ENCODE measurements at places on chromosomes 5 and 9. TPM values are rescaled to one million over a fixed set of nuclear protein-coding genes. Genes with fewer than 3 reads are reported as not detected.
A peak's percentile ranks its signal among the peaks of the same experiment; 100 is the strongest.

MAST4 gene
- 17.8 TPM for total RNA-seq

GRCh38 chr9:114378883-114379282 is 8.9 kb downstream of the AKNA start:
- H3K36me3 ChIP-seq = no peaks in the 10 kb centered on the region
- no peaks in the 10 kb centered on the region for H3K27me3 ChIP-seq
- no peak overlapping the region for H3K4me3 ChIP-seq
- DNase-seq = no peak

- no peak overlapping the region for H3K4me3 ChIP-seq
- H3K27ac ChIP-seq = no peak overlapping the region
- DNase-seq = no peak
- no peaks in the 10 kb centered on the region for H3K27me3 ChIP-seq
Observed at GRCh38 chr5:59656351-59657254, 236.9 kb downstream of the PDE4D start.

DNA sequence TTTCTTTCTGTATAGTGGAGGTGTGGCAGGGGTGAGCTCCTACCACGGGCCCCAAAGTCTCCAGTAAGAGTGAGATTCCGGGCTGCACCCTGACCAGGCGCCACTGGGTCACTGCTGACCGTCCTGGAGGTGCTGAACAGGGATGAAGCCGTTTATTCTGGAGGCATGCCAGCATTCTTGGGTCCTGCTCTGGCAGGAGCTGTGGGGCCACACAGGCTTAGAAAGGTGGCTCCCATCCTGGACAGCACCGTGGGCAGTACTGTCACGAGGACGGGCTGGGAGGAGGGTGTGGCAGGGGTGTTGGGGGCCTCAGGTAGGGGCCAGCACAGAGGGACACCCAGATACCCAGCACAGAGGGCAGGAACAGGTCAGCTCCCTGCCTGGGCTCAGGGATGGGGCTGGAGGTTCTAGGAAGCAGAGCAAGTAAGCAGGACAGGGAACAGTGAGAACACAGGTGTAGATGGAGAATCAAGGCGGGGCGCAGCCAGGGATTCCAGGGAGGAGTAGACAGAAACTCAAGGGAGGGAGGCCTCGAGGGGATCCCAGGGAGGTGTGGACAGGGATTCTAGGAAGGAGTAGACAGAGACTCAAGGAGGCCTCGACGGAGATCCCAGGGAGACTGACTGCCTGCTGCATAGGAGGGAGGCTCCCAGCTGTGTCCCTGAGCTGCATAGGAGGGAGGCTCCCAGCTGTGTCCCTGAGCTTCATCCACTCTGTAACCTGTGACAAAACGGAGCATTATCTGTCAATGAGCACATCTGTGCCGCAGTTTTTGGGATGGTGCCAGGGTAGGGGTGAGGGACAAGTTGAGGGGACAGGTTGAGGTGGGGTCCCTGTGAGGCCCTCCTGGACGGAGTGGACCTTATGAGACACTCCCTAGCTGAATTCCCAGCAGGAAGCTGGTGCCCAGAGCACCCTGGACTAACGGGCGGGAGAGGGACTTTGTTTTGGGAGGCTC is 1.1 kb upstream of the PLEKHG4B start:
- H3K4me3 ChIP-seq = peak overlapping the region; percentile 47
- H3K36me3 ChIP-seq = no peaks in the 10 kb centered on the region
- peak; percentile 42 for DNase-seq
- peak overlapping the region; percentile 97 for H3K27ac ChIP-seq
- no peaks in the 10 kb centered on the region for H3K27me3 ChIP-seq

GRCh38 chr5:168047043-168047668 is 244.3 kb upstream of the WWC1 start:
- no peaks in the 10 kb centered on the region for H3K36me3 ChIP-seq
- H3K27ac ChIP-seq = no peak overlapping the region
- peak; percentile 68 for DNase-seq
- H3K27me3 ChIP-seq = no peaks in the 10 kb centered on the region
- H3K4me3 ChIP-seq = no peak overlapping the region

DNA sequence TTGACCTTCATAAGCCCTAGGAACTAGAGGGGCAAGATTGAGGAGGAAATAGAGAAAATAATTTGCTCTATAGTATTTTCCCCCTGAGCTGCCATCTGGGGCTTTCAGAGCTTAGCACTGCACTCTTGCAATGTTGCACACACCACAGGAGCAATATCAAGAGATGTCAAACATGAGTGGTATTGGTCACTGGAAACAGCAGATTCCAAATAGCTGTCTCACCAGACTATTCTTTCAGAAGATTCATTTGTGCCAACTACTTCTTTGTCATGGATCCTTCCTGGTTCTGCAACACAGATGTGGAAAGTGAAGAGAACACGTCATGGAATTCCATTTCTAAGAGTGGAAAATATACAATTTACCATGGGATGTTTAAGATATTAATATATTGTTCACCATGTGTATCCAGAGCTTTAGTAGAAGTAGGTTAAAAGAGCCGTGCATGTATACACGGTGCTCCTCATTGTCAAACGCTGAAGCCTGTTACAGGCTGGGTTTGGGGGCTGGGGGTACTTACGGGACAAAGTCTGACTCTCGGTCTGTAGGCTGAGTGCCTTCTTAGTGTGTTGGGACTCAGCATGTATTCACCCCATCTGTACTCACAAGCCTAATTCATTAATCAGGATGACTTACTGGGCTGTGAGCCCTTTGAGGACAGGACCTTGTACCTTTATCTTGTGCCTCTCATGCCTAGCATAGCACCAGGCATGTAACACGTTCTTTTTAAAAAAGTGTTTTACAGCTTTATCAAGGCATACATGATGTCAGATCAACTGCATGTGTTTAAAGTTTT is 31.4 kb upstream of the GDNF start:
- H3K36me3 ChIP-seq = no peaks in the 10 kb centered on the region
- H3K4me1 ChIP-seq = no peaks in the 10 kb centered on the region
- H3K4me3 ChIP-seq = no peak overlapping the region
- no peak for DNase-seq
- H3K27me3 ChIP-seq = no peaks in the 10 kb centered on the region

DNA sequence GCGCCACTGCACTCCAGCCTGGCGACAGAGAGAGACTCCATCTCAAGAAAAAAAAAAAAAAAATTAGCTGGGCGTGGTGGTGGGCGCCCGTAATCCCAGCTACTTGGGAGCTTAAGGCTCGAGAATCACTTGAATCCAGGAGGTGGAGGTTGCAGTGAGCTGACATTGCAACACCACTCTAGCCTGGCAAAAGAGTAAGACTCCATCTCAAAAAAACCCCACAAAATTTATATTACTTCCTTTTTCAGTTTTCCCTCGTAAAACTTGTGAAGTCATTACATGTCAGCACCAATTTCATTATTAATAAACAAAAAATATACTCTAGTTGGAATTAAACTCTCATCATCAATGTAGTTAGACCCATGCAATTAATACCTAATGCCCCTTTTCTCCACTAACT is 43.9 kb downstream of the SHLD3 start:
- DNase-seq = no peak
- no peak overlapping the region for H3K4me3 ChIP-seq
- no peaks in the 10 kb centered on the region for H3K36me3 ChIP-seq
- H3K27me3 ChIP-seq = no peaks in the 10 kb centered on the region
